CD4-positive, alpha-beta T cell treated with Interleukin-21 for 1 hour (primary cell): ENCODE measurements at places on chromosomes 3 and 15.
A peak's percentile ranks its signal among the peaks of the same experiment; 100 is the strongest.

DNA sequence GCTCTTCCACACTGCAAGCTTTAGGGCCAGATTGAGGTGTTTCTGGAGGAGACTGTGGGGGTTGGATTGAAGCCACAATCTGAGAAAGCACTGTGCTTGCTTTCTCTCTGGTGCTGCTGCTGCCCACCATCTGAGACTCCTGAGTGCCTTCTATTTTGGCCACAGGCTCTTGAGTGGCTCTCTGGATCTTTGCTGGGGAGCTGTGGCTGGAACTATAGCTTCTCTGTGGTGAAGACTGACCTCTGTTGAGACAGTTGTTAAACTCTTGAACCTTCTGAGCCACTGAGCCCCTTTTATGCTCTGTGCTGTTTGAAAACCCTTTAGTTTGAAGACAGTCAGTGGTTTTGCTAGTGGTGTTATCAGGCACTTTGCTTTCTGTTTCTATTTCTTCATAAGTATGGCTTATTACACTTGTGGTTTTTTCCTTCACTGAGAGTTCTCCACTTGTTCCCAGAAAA, 108.7 kb upstream of the TSPAN3 start:
- peak; percentile 30 for DNase-seq

DNA sequence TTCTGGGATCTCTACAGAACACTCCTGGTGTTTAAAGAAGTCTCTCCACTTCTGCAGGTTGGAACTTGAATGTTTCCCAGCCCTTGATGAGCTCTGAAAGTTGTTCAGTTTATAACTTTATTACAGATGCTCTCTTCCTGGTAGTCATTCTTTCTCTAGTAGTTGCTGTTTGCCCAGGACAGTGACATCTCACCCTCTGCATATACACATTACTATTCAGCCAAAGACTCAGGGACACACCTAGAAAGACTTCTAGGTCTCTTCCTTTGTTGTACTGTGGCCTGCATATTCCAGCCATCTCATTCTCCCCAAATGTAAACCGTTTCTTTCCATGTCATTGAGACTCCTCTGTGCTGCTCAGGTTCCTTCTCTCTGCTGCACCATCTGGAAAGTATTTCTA, 76.7 kb downstream of the MITF start:
- no peak for DNase-seq

- DNase-seq, result peak; percentile 34
Observed at GRCh38 chr3:167740961-167741587, 5.6 kb downstream of the SERPINI1 start.

DNA sequence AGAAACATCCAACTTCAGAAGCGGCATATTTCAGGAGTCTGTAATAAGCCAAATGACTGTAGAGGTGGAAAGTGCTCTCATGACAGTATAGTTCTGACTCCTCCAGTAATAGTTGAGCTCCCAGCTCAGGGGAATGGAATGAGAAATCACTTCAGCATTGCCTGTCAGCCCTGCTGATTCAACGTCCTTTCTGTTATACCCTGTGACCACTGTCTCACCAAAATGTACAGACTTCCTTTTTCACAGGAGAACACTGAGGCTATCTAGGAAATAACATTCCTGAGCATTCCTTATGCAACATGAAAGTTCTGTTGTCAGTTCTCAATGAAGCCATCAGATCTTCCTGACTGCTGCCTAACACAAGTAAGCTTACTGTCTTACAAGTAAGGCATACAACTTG, 284.5 kb upstream of the MME start:
- DNase-seq, result no peak

GRCh38 chr3:66253790-66254620, 33.2 kb downstream of the SLC25A26 start:
- DNase-seq, result peak; percentile 46

DNA sequence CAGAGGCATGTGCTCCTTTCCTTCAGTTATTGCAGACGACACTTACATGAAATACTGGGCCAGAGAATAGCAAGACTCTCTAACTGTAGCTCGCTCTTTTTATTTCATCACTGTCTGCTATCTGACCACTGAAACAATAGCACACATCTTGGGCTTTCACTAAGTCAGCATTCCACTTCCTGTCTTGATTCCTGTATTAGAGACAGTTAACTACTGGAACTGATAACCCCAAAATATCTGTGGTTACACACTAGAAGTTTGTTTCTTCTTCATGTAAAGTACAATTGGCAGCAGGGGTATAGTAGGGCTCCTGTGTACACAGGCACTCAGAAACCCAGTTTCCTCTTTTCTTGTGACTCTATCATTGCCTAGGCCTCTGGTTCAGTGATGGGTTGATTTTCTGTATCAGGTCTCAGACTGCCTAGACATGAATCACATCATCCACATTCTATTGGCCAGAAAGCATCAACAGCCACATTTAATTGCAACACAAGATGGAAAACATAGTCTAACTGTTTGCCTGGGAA, 230.2 kb upstream of the CD96 start:
- DNase-seq, result peak; percentile 37

DNA sequence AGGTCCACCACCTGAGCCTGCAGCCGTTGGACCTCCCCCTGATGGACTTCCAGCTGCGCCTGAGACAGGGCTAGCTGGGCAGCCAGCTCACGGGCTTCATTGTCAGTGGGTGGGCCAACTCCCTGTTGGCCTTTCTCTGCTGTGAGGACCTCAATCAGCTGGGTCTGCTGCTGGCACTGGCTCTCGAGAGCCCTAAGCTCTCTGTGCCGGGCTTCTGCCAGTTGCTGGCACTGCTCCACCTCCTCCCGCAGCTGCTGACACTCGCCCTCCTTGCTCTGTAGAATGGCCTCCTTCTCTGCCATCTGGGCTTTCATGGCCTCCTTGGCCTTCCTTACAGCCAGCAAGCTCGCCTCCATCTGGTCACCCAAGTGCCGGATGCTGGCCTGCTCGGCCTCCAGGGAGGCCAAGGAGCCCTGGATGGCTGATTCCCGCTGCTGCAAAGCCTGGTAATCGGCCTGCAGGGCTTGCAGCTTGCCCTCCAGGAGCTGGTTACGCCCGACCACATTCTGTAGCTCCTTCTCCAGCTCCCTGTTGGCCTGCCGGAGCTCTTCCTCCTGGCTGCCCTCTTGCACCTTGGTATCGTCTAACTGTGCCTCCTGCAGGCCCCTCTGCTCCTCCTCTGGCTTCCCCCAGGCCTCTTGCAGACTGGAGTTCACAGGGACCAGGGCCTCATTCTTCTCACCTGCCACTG, 23.8 kb downstream of the CXCR6 start:
- no peak for DNase-seq

DNA sequence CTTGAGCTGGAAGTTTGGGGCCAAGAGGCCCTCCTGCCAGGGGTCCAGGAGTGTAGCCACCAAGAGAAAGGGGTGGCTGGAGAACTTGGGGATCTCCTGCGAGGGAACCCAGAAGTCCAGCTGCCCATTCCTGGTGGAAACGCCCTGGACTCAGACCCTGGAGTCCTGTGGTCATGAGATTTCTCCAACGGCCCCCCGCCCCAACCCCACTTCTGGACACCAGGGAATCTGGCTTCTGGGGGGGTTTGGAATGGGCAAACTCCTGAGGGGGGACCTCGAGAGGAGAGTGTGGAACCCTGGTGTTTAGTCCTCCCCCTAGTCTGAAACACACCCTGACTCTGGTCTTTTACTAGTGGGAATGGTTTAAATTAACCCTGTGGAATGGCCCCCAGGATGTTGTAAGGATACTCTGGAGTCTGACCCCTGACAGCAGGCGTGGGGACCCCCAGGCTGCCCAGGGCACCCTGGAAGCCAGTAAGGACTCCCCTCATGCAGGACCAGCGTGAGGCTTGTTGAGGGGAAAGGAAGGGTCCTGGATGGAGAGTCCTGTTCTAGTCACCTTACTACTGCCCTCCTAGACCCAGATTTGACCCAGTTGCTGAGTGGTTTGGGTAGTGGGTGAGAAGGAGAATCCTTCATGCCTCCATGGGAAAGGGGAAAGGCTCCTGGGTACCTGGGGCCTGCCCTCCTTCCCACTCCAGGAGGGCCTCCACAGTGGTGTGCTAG, 540 bp downstream of the KLHDC8B start:
- no peak for DNase-seq

DNA sequence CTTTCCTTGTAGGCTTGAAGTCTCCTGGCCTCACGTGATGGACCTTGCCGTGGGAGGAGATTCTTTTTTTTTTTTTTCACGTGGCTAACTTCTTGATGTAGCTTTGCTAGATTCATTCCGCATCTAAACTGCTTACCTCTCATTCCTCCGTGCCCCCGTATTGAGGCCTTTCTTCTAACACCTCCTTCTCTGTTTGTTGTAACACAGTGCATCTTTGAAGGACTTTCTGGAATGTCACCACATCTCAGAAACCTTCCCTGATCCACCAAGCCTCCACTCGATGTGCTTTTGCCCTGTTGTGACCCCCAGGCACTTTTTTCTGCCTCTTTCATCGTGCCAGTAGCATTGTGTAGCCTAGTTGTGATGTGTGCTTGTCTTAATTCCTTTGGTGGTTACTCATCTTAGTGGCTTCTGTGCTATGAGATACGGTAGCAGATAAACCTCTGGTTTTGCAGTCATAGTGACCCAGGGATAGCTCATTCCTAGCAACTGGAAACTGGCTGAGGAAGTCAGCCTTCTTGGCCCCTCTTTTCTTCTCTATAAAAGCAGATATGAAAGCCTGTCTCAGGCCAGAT, 1.6 kb upstream of the BNC1 start:
- DNase-seq, result no peak

- DNase-seq, result no peak
Observed at GRCh38 chr3:182138393-182138792, 426.7 kb downstream of the SOX2 start.

GRCh38 chr3:45987368-45988291, 8.0 kb downstream of the FYCO1 start:
- DNase-seq, result no peak

DNA sequence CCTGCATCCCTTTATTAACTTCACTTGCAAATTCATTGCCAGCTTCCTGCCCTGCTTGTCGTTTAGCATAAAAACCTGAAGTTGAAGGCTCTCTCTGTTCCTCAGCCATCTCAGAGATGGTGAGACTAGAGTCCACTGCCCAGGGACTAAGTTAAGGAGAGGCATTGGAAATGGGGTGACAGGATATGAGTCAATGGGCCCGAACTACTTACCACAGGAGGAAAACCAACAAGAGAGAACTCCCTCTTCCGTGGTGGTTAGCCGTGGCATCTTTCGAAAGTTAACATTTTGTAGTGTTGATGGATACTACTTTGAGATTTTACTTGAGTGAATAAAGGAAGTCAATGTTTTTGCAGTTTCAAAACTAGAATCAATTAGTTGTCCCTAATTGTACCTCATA, 65.3 kb downstream of the LRTM1 start:
- no peak for DNase-seq

DNA sequence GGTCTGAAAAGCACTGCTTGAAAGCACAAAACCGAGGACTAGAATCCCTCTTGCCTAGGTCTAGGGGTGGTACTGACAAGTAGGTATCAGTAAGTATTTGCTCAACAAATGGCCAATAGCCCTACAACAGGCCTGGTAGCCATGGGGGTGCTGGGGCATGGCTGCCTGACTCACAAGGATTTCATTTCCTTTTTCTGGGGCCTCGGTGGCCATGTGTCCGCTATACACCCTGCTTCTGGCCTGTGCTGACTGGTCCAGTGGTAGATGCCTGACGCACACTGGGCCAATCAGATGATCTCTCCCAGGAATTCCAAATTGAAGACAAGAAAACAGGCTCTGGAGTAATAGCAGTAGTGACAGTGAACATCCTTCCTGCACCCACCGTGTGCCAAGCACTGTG, 29.4 kb downstream of the MELTF start:
- no peak for DNase-seq

GRCh38 chr15:79724804-79725203, 172.0 kb downstream of the MTHFS start:
- no peak for DNase-seq

DNA sequence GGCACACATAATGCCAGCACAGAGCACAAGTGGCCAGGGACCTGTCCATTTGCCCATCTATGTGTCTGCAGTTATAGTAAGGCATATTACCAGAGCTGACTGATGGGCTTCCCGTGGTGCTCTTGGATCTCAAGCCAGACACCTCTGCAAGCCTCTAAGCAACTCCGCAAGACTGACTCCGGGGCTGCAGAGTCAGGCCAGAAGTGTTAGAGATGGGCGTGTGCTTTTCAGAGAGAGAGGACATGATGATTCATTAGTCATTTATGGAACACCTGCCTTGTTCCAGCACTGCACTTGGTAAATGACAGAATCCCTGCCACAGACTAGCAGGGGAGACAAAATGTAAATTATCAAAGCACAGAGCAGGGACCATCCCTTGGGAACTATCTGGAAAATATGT, 559.0 kb downstream of the PDCD6IP start:
- no peak for DNase-seq

- DNase-seq, result no peak
Observed at GRCh38 chr3:179681492-179682263, 28.8 kb downstream of the USP13 start.

GRCh38 chr15:63340878-63341277, 40.8 kb downstream of the CA12 start:
- no peak for DNase-seq
